Inflammatory macrophage treated with lipopolysaccharide for 4 hours (primary cell): ENCODE measurements at places on chromosomes 13 and 19.

DNA sequence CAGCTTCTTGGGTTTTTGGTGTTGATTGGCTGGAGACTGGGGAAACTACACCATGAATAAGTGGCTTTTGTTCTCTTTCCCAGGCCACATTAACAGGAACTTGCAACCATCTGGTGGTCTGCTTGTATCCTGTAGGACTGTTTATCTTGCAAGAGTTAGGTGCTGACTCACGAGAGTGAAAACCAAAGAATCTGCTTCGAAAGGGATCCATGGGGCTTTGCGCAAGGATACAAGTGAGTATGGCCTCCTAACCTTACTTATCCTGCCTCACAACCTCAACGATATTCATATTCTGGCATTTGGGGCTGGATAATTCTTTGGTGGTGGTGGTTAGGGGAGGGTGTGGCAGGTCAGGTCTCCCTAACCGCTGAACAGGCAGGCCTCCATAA is 4.7 kb upstream of the SIGLECL1 start:
- peak; percentile 88 for DNase-seq

DNA sequence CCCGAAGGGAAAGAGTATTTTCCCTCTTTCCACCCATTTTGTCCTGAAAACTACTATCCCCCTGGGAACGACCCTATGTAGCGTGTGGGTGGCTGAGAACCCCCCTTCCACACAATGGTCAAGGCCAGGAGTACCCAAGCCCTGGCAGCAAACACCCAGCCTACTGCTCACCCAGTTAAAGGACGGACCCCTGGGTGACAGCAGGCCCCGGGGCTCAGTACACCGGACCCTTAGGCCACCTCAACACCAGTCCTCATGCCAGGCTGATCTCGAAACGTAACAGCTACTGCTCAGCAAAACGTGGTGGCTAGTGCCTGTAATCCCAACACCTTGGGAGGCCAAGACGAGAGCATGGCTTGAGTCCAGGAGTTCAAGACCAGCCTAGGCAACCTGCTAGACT is 1.4 kb downstream of the ANKRD27 start:
- DNase-seq = no peak

DNA sequence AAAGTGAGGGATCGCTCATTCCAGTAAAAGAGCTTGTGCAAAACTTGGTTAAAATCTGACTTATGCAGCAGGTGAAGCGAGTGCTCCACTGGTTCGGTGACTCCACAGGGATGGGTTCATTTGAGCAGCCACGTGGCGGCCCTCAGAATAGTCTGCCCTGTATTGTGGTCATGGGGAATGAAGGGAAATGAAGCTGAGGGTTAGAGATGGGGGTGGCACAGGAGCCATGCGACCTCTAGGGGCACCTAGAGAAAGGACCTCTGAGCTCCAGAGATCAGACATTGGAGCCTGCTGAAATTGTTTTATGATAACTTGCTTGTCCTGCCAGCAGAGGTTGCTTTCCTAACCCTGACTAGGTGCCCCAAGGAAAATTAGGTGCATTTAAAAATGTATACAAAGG is 26.6 kb downstream of the CBY2 start:
- no peak for DNase-seq

GRCh38 chr13:42729857-42730402 is 51.5 kb upstream of the FAM216B start:
- no peak for DNase-seq

DNA sequence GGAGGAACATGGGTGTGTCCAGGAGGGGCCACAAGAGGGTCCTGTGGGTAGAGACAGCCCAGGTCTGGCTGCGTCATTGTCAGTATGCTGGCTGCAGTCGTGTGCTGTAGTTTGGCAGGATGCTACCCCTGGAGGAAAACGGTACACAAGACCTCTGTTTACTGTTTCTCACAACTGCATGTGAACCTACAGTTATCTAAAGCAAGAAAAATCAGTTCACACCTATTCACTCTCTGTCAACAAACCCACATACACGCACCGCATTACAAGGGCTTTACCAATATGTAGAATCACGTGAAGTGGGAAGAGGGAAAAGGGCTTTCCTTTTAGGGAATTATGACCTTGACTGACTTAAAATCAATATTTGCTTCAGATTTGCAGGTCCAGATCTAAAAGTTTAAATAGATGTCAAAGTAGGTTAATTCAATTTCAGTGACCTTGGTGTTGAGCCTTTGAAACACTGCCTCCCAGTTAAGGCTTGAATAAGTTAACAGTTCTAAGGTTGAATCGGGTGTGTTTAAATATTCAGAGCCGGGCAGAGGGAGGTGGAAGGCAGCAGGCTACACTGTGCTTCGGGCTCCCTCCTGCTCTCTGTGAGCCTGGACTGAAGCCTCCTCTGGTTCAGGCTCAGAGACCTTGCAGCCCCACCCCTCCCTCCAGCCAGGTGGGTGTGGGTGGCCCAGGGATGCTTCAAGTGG is 17.2 kb upstream of the MCF2L start:
- no peak for DNase-seq

GRCh38 chr19:33752945-33753344 is 43.7 kb upstream of the KCTD15 start:
- no peak for DNase-seq

- DNase-seq = no peak
These were observed 1.3 kb downstream of the LSR start for GRCh38 chr19:35249848-35250711.
